Esophagus squamous epithelium (tissue), 5 donors: ENCODE measurements at places on chromosomes 7 and 10.

GRCh38 chr10:122575776-122576175, 15.2 kb downstream of the DMBT1 start:
- no peaks in the 10 kb centered on the region for H3K4me1 ChIP-seq
- DNase-seq, result no peak
- H3K27me3 ChIP-seq, result peaks cover 9% of the 10 kb centered on the region
- no peak overlapping the region for H3K4me3 ChIP-seq

DNA sequence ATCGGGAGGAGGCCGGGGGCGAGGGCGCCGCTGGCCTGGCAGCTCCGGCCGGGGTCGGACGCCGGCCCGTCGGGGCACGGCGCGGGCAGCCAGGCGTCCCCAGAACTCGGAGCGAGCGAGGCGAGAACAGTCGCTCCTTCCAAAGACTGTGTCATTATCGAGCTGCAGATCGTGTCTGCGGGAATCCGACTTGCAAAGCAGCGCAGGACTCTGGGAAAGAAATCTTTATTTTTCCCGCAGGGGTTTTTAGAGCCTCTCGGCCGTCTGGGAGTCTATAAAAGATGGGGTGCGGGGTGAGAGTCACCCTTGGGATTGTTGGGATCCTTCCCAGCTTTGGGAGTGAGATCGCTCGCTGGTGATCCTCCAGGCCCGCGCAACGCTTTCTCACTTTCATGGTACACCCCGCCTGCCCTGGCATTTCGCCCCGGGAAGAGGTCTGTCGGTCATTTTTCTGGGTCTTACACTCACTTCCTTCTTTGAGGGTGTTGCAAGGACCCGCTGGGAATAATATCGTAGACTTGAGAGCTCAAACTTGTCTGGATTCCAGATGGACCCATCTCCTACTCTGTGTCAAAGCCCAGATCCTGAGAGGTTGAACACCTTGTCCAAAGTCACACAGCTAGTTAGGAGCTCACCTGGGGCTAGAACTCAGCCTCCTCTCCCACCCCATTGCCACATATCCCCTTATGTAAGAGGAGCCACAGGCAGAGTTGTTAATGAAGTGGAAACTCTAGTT, 1.0 kb downstream of the UBTD1 start:
- peak overlapping the region; percentile 97 for H3K4me3 ChIP-seq
- peaks cover 21% of the 10 kb centered on the region for H3K4me1 ChIP-seq
- no peak for DNase-seq

DNA sequence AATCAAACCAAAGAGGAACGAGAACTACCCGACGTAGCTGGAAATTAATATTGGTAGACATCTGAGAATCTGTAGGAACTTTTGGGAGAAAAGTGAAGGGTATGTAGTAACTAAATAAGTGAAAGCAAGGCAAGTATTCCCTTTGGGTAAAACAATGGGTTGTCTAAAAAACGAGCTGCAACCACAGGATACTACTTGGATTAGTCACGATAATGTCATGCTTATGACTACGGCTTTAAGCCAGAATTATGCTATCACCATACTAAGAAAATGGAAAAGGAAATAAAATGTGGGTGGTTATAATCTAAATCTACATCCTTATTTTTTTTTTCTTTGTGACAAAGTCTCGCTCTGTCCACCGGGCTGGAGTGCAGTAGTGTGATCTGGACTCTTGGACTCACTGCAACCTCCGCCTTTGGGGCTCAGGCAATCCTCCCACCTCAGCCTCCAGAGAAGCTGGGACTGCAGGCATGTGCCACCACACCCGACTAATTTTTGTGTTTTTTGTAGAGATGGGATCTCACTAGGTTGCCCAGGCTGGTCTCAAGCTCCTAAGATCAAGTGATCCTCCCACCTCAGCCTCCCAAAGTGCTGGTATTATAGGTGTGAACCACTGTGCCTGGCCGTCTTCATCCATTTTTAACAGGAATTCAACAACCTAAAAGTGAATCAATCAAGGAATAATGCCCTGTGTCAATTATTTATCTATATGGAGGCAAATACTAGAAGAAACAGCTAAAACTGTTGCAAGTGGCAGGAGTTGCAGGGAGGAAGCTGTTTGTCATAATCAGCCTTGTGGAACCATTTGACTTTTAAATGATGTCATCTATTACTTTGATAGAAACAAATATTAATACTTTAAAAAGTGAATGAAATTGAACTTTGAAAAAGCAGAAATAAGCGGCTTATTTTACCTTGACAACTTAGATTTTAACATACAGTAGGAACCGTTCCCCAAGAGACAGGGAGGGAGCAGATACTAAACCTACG, 189.3 kb downstream of the PRPF18 start:
- H3K27me3 ChIP-seq, result no peaks in the 10 kb centered on the region
- H3K4me3 ChIP-seq, result no peak overlapping the region
- H3K36me3 ChIP-seq, result no peaks in the 10 kb centered on the region
- H3K4me1 ChIP-seq, result no peaks in the 10 kb centered on the region
- no peak for DNase-seq

- no peak overlapping the region for H3K4me3 ChIP-seq
- no peak overlapping the region for H3K27ac ChIP-seq
- no peaks in the 10 kb centered on the region for H3K4me1 ChIP-seq
- DNase-seq, result no peak
Observed at GRCh38 chr7:15485431-15485830, 76.4 kb downstream of the AGMO start.

GRCh38 chr7:39898867-39899266, 51.2 kb upstream of the CDK13 start:
- no peaks in the 10 kb centered on the region for H3K27me3 ChIP-seq
- H3K27ac ChIP-seq, result no peak overlapping the region
- no peak overlapping the region for H3K4me3 ChIP-seq
- H3K36me3 ChIP-seq, result no peaks in the 10 kb centered on the region

GRCh38 chr7:37709631-37710509, 26.3 kb downstream of the GPR141 start:
- H3K36me3 ChIP-seq, result no peaks in the 10 kb centered on the region
- H3K27ac ChIP-seq, result no peak overlapping the region
- no peaks in the 10 kb centered on the region for H3K4me1 ChIP-seq
- no peak for DNase-seq
